ENCODE measurements at places on chromosomes 1 and 21. TPM values are rescaled to one million over a fixed set of nuclear protein-coding genes. Genes with fewer than 3 reads are reported as not detected.

DNA sequence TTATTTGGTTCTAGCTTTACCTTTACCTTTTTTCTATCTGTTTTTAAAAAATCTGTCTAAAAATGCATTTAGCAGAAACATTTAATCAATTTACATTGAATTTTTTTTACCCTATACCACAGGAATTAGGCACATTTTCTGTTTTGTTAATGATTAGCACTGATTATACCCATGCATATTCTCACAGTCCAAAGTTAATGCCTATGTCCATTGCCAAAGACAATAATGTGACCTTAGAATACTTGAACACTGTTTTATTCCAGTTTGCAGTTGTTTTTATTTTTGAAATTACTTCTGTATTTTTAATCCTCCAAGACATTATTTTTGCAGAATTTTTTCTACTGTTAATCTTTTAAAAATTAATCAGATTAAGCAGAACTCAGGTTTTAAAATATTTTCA is 11.0 kb upstream of the AMY2B start:
- no peak for DNase-seq

GRCh38 chr1:67684526-67685066 is 405 bp upstream of the GADD45A start:
- no peak for DNase-seq

DNA sequence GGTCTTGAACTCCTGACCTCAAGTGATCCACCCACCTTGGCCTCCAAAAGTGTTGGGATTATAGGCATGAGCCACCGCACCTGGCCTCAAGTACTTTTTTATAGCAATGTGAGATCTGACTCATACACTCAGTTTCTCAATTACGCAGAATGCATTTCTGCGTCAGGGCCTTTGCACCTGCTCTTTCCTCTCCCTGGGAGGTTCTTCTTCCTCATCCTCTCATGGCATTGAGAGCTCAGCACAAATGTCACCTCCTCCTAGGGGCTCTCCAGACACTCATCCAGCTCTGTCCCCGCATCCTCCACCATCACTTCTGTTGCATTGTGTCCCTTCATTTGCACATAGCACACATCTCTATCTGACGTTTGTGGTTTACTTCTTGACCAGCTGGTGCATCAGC is 418.8 kb downstream of the PTPRU start:
- DNase-seq, result peak; percentile 26

GRCh38 chr1:42141978-42142377 is 11.2 kb upstream of the GUCA2B start:
- peak; percentile 42 for DNase-seq

GRCh38 chr1:244804841-244805240 is 30.6 kb upstream of the COX20 start:
- no peak for DNase-seq

GRCh38 chr1:37692834-37693175 is 489 bp downstream of the CDCA8 start:
- no peak for DNase-seq

DNA sequence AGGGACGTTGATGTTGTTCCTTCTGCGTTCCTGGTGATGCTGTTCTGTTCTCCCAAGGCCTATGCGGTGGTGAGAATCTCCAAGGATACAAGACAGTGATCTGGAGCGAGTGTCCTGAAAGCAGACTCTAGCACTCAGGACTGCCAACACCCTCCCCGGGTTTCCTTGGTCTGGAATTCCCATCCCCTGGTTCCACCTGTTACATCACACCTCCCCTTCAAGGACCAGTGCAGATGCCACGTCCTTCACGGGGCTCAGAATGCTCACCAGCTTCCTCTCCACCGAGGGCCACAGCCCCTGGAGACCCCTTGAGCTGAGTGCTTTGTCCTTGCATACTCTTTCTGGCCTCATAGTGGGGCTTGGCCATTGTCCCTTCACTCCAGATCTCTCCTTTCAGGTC is 43.5 kb downstream of the B3GALT5 start:
- no peak for DNase-seq

DNA sequence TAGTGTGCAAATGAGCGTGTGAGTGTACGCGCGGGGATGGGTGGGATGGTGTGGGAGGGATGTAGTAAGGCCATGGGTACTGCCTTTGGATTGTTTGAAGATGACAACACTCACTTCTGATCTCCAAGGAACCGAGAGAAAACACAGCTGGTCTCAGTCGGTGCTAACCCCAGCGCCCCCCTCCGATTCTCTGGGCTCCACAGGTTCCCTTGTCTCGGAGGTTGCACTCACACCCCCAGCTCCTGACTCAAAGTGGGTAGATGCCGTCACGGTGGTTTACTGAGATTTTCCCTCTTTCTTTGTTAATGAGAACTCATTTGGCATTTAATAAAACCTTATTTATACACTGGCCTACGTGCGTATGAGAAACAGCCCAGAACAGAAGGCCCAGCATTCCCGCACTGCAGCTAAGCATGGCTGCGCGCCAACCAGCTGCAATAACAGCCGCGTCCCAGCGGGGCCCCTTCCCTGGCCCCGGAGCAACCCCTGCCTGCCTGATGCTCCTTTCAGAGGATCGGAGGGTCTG is 25.8 kb downstream of the ABCA4 start:
- peak; percentile 91 for DNase-seq

DNA sequence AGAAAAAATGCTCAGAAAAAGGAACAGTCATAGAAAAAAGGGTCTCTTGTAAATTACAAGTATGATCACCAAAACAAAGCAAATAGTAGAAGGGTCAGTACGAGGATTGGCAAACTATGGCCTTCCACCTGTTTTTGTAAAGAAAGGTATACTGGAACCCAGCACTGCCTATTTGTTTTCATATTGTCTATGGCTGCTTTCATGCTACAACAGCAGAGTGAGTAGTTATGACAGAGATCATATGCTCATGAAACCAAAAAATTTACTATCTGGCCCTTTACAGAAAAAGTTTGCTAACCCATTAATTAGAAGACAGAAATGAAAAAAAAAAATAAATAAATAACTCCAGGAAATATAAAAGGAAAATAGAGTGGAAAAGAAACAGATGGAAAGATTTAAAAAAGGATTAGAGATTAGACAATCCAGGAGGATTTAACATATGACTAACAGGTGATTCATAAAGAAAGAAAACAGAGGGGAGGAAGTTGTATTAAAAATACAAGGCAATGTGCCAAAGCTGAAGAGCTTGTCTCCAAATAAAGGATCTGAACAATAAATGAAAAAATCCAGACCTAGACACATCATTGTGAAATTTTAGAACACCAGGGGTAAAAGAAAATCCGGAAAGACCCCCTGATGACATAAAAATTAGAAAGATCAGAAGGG is 108.5 kb upstream of the SERTAD4 start:
- DNase-seq, result no peak

- peak; percentile 82 for DNase-seq
These were observed 64.8 kb upstream of the GALNT2 start for GRCh38 chr1:230002164-230002803.

DNA sequence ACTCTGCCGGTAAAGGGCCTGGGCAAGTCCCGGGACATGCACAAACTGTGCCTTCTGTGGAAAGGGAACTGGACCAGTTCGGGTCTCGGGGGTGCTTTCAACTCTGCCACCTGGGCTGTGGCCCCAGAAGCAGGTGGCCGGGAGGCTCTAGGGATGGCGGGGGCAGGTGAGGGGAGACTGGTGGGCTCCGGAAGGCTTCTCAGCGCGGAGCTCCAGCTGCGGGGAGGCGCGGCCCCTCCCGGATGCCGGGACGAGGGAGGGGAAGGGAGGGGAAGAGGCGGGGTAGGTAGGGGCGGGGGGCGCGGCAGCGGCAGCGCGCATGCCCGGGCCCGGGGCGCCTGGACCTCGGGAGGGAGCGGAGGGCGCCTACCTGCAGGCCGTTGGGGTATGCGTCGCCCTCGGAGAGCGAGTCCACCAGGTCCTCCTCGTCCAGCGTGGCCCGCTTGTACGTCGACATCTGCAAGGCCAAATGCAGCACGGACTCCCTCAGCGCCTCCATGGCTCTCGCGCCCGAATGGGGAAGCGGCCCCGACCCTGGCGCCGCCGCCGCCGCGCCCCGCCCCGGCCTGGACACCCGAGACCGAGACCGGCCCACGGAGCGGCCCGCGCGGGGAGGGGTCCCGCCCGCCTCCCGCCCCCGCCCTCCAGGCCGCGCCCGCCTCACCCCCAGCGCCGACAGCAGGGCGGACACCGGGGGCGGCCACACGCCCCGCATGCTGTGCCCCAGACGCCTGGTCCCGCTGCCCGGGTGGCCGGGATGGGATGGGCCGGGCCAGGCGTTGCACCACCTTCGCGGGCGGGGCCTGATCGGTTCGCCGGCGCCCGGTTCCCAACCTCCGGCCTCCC is at the start of gene ECE1:
Gene ECE1, minus strand, starts transcription at position 764 of the 846 bp plus-strand sequence. Its CDS starts 49 bp downstream, at position 715.
- no peak for DNase-seq

DNA sequence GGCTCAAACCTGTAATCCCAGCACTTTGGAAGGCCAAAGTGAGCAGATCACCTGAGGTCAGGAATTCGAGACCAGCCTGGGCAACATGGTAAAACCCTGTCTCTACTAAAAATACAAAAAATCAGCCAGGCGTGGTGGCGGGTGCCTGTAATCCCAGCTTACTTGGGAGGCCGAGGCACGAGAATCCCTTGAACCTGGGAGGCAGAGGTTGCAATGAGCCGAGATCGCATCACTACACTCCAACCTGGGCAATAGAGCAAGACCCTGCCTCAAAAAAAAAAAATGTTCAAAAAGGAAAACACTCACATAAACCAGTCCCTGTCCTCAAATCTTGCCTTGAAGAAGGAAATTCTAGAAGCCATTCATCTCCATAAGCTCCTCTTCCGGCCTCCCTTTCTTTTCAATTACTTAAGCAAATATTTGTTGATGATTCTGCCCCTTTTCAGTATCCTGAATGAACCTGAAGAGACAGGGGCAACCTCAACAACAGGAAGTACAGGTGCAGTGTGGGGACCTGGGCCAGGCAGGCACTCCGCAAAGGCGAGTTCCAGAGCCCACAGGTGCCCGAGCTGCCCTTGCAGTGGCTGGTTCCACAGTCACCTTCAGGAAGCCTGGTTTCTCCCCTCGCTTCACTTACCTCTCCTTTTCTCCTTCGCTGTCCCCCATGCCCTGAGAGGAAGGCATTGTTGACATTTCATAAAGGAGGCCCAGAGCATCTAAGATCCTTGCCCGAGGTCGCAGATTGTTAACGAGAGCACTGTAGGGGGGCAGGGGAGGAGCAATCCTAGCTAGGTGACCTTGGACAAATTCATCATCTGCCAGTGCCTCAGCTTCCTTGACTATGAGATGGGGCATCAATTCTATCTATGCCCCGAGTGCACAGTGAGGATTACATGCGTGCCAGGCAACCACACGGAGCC is 8.9 kb upstream of the LEFTY1 start:
- DNase-seq, result no peak

DNA sequence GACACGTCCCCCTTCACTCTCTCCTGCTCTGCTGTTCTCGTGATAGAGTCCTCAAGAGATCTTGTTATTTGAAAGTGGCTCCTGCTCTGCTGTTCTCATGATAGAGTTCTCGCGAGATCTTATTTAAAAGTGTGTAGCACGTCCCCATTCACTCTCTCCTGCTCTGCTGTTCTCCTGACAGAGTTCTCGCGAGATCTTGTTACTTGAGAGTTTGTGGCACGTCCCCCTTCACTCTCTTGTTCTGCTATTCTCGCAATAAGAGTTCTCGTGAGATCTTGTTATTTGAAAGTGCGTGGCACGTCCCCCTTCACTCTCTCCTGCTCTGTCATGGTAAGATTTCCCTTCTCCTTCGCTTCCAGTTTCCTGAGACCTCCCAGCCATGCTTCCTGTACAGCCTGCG is 47.9 kb downstream of the SMYD3 start:
- DNase-seq, result no peak

GRCh38 chr1:205581321-205581980 is 50.4 kb downstream of the ELK4 start:
- DNase-seq, result no peak

- no peak for DNase-seq
These were observed 2.0 kb downstream of the GPR88 start for GRCh38 chr1:100539836-100540536.

DNA sequence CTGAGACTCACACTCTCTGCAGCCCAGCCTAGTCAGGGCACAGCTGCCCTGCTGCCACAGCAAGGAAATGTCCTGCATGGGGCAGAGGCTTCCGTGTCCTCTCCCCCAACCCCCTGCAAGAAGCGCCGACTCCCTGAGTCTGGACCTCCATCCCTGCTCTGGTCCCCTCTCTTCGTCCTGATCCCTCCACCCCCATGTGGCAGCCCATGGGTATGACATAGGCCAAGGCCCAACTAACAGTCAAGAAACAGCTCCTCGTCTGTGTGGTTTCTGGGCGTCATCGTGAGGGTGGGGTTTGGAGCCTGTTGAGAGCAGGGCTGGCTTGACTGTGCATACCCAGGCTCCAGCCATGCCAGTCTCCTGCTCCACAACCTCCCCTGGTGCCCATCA is 19.5 kb downstream of the FAAH start:
- DNase-seq, result no peak

GRCh38 chr1:4010814-4011605 is 110.9 kb upstream of the C1orf174 start:
- no peak for DNase-seq

- no peak for DNase-seq
These were observed 409.2 kb downstream of the USH2A start for GRCh38 chr1:216014086-216014485.

GRCh38 chr1:3126756-3127678 is 58.0 kb downstream of the PRDM16 start:
- DNase-seq, result no peak

DNA sequence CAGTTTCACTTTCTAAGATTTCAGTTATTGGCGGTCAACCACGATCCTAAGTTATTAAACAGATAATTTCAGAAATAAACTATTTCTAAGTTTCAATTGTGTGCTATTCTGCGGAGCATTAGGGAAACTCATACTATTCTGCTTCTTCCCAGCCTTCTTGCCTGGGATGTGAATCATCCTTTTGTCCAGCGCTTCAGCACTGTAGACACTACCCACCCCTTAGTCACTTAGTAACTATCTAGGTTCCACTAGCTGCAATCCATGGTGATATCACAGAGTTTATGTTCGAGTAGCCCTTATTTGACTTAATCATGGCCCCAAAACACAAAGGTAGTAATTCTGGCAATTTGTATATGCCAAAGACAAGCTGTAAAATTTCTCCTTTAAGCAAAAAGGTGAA is 279.9 kb upstream of the ADAMTS5 start:
- DNase-seq, result no peak

- DNase-seq, result no peak
These were observed 22.3 kb downstream of the BTG3 start for GRCh38 chr21:17590430-17590829.

The ADAM30 gene
- total RNA-seq, result not detected

The IGSF3 gene
- total RNA-seq, result 14.9 TPM

The AMY1C gene
- total RNA-seq, result not detected

The AIM2 gene
- total RNA-seq, result not detected

The CFAP141 gene
- total RNA-seq, result not detected

The EXTL1 gene
- total RNA-seq, result 0.79 TPM

The TTLL10 gene
- total RNA-seq, result not detected

The SMPDL3B gene
- total RNA-seq, result 6.7 TPM

The TDRD5 gene
- 0.20 TPM for total RNA-seq

The TMPRSS2 gene
- not detected for total RNA-seq

The RASSF5 gene
- total RNA-seq, result 9.9 TPM

The MYOM3 gene
- 241 TPM for total RNA-seq

The H3-3A gene
- 244 TPM for total RNA-seq

The HLX gene
- total RNA-seq, result 5.5 TPM

The IVL gene
- not detected for total RNA-seq

The PLEKHN1 gene
- total RNA-seq, result not detected

The PTPRC gene
- 10.1 TPM for total RNA-seq

The ARHGEF16 gene
- total RNA-seq, result 1.5 TPM

The AMPD1 gene
- not detected for total RNA-seq

The SIKE1 gene
- 24.8 TPM for total RNA-seq
